Chondrocyte (in vitro differentiated cells): ENCODE measurements at places on chromosomes 6 and 20. TPM values are rescaled to one million over a fixed set of nuclear protein-coding genes. Genes with fewer than 3 reads are reported as not detected.

- DNase-seq = no peak
These were observed 1296.6 kb downstream of the EPHA7 start for GRCh38 chr6:92122746-92123145.

- no peak for DNase-seq
These were observed 44.7 kb upstream of the ADIG start for GRCh38 chr20:38536310-38536709.

GRCh38 chr20:33373735-33374605 is 27.3 kb downstream of the CDK5RAP1 start:
- DNase-seq = no peak

GRCh38 chr6:52152070-52152423 is 34.1 kb upstream of the IL17A start:
- DNase-seq = no peak

DNA sequence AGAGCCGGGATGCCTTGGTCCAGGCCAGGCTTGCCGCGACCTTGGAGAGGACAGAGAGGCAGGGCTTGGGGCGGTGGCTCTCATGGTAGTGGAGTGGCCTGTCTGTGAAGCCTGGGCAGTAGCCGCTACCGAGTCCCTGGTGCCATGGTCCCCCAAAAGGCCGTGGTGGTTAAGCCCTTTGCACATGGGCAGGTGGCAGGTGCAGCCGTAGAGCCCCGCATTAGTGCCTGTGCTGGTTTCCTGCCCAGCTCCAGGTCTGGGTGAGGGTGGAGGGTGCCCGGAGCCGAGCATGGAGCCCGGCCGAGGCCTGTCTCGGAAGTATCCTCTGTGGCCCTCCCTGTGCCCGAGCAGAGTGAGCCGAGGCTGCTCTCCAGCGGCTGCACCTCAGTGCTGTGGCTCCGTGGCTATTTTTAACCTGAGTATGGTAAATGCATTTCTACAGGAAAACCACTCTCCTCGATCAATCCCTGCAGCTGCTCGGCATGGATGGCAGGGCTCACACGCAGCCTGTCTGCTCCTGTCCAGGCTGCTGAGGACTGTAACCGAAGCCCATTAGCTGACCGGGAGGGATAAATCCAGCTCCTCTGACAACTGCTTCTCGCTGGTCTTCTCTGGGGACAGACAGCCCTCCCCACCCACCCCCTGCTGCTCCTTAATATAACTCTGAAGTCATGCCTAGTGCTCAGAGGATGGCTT is 36.3 kb upstream of the GATA5 start:
- no peak for DNase-seq

Gene NUP153
- total RNA-seq = 23.9 to 30.5 TPM (median 24.3 TPM) in 3 replicates

Gene ADGRG6
- 1.7 to 2.5 TPM (median 2.5 TPM) in 3 replicates for total RNA-seq

Gene HLA-DOB
- 0.25 to 0.56 TPM in 2 of 3 replicates, not detected in the other for total RNA-seq

Gene SYNDIG1
- total RNA-seq = 5.6 to 16.4 TPM (median 6.1 TPM) in 3 replicates

Gene OR5V1
- total RNA-seq = not detected in 3 replicates
